ENCODE measurements at places on chromosomes 1 and 21. TPM values are rescaled to one million over a fixed set of nuclear protein-coding genes. Genes with fewer than 3 reads are reported as not detected.

CXADR gene
- total RNA-seq = 27.1 TPM

ST6GALNAC3 gene
- 5.9 TPM for total RNA-seq

GJC2 gene
- 1.7 TPM for total RNA-seq

EFNA1 gene
- 51.0 TPM for total RNA-seq

DNA sequence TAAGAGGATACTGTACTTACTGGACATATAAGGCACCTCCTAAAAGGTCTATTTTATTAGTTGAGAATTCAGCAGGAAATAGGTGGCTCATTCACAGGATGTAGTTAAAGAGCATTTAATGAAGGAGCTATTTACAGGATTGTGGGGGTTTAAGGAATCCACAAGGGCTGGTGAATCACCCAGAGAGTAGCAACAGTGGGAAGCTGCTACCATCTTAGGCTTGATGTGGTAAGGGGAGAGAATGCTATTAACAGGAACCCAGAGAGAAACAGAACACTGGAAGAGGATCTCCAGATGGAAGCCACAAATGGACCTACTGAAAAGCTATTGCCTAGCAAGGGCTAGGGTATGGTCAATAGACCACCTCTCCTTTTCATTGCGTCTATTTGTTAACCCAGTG, 52.0 kb upstream of the COL11A1 start:
- no peak for DNase-seq

DNA sequence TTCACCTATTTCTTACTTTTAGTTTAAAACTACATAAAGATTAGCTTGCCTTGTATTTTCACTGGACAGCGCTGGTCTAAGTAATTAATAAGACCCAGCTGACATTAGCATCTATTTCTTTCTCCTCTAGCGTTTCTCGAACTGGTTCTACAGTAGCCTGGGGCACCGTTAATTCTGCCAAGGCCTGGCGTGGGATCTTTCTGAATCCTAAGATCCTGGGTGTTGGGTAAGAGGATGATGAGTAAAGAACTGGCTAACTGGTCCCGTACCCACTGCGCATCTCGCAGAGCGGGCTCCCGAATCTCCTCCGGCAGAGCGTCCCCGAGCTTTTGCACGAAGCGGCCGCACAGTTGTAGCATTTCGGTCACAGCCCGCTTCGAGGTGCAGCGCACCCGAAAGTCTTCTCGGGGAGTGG, 309 bp downstream of the NSL1 start:
- DNase-seq = no peak

- no peak for DNase-seq
Measured at GRCh38 chr1:21302747-21303715, 12.8 kb upstream of the ECE1 start.

DNA sequence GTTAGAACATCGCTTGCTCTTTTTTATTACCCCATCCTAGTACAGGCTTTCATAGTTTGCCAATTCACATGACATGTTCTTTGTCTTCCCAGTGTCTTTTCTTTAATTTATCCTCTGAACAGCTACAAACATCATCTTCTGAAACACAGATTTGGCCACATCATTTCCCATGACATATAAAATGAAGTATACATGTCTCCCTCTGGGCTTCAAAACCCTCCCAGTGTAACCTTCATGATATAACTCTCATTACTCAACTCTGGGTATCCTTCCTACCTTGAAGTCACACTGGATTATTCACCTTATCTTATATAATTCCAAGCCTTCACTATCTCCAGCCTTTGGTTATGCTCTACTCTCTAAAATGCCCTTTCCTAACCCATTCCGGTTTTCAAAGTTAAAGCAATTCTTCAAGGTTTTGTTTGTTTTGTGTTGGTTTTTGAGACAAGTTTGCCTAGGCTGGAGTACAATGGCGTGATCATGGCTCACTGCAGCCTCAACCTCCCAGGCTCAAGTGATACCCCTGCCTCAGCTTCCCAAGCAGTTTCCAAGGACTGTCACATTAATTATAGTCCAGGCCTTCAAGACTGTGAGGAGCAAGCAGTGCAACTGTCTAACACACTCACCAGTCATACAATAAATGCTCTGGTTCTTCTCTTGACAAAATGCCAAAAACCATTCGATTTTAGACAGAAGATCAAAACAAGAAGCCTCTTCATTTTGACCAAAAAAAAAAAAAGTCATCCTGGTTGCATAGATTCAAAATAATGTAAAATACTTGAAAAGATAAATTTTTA, 5.8 kb downstream of the RGS1 start:
- DNase-seq = no peak

DNA sequence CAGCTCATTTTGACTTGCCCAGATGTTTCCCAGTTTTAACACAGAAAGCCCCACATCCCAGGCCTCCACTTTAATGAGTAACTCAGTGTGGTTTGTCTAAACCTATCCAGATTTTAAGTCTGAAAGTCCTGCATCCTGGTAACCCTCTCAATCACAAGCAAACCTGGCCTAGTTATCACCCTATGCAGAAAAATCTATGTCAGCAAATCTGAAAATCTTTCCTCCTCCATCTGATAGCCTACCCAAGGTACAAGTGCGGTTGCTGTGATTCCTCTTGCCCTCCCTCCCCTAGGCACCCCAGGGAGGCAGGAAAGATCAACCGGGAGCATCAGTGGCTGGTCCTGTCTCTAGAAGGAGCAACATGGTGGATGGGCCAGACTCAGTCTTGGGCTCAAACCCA, 163.7 kb downstream of the IGSF21 start:
- DNase-seq = no peak

- no peak for DNase-seq
Measured at GRCh38 chr1:26122988-26123973, 11.7 kb downstream of the PDIK1L start.

DNA sequence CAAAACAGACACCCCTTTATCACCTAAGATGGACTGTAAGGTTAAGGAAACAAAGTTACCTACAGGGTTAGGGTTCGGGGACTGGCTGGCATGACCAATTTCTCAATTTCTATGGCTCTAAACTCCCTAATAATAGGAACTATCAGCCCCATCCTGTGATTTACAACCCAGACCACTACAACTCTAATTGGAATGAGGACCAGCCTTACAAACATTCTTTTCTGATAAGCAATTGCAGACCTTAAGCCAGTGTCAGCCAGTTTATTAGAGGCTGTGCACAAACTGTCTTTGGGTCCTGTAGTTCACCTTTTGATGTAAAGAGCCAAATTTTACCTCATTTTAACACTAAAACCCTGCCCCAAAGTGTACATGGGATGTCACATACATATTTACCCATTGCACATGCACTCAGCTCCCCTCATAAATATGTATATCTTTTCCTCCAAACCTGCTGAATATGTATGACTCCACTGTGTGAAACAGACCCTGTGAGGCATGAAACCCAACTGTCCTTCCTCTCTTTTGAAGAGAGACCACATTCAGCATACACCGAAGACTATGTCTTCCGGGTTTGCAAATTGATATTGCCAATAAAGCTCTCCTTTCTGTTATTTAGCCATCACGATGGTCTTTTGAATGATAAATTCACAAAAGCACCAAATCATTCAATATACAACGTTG, 7.3 kb upstream of the APP start:
- no peak for DNase-seq

DNA sequence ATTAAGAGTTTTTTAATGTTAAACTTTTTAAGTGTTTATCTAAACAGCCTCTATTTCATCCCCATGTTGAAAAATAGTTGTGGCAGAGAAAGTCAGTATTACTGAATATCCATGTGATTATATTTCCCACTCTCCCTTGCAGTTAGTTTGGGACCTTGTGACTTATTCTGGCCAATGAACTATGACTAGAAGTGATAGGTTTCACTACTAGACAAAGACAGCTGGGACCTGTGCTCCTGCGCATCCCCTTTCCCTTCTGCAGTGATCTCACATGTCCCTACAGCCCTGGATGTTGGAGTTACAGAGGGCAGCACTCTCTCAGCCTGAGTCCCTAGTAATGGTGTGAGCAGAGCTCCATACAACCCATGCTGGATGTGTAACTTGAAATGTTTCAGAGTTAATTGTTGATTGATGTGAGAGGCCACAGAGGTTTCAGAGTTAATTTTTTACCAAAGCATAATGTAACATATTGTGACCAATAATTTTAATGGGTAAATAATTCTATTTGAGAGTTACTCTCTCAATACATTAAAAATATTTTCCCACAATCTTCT, 18.7 kb upstream of the SAMD13 start:
- DNase-seq = no peak
